ENCODE measurements at places on chromosomes 13 and 19. TPM values are rescaled to one million over a fixed set of nuclear protein-coding genes. Genes with fewer than 3 reads are reported as not detected.
A peak's percentile ranks its signal among the peaks of the same experiment; 100 is the strongest.

DNA sequence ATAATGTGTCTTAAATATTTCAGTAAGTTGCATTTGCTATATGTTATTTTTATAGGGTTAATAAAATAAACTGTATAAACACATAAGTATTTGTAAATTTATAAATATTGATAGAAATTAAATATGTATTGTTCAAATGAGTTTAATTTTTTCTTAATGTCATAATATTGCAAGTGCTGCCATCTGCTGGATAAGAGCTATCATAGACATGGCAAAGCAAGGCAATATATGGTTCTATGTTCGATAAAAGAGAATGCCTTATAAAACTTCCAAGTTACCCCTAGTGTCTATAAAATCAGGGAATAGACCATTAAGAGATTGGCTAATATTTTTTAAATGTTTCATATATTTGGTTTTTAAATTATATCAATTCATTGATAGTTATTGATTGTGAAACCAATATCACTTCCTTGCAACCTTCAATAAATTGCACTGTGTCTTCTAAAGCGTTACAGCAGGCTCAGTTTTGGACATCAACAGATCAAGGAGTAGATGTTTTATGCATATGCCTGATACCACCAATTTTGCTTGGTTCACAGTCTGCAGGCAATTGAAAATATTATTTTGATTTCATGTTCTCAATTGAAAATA is 29.0 kb upstream of the SLITRK6 start:
- no peak for DNase-seq

DNA sequence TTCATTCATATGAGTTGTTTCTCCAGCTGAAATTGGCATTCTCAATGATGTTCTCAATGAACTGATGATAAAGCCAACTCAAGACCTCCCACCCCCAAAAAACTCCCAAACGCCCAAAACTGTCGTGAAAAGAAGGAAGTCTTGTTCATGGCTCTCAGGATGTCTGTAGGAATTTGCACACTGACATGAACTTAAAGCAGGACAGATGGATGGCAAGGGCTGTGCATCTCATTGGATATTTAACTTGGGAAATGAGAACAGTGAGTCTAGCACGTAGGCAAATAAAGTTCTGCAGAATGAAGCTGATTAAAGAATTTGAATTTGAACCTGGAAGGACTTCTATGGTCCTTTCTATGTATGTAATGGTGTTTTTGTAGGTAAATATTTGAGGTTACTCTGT is 305.7 kb downstream of the SHISA2 start:
- no peak for DNase-seq

GRCh38 chr13:66210677-66211076 is 1019.5 kb downstream of the PCDH9 start:
- DNase-seq = no peak

GRCh38 chr19:45638930-45639729 is at the start of gene EML2:
Gene EML2 (minus strand): TSS chr19:45639397. CDS start chr19:45639376, 21 bp downstream.
- DNase-seq = peak; percentile 43

DNA sequence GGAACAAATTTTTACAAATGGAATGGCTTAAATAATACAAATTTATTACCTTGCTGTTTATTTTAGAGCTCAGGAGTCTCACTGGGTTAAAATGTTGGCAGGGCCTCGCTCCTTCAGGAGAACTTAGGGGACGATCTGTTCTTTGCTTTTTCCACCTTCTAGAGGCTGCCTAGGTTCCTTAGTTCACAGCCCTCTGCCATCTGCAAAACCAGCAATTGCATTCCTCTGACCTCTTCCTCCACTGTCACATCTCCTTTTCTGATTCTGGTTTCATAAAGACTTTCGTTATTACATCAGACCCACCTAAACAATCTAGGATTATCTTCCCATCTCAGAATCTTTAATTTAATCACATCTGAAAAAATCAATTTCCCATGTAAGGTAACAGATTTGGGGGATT is 249.6 kb upstream of the SPRY2 start:
- DNase-seq = no peak

- no peak for DNase-seq
Observed at GRCh38 chr19:44623626-44624025, 10.3 kb downstream of the IGSF23 start.

- DNase-seq = peak; percentile 54
Observed at GRCh38 chr19:17125728-17126677, 50.4 kb downstream of the MYO9B start.

GRCh38 chr19:17075864-17076542 is 426 bp downstream of the MYO9B start:
- peak; percentile 71 for DNase-seq

GRCh38 chr13:21071924-21072323 is 10.5 kb upstream of the LATS2 start:
- no peak for DNase-seq

- no peak for DNase-seq
Observed at GRCh38 chr19:31519256-31519655, 170.0 kb upstream of the TSHZ3 start.

- DNase-seq = no peak
Observed at GRCh38 chr19:50008532-50008931, 16.6 kb downstream of the VRK3 start.

GRCh38 chr13:27523346-27524073 is 73.1 kb upstream of the MTIF3 start:
- DNase-seq = no peak

DNA sequence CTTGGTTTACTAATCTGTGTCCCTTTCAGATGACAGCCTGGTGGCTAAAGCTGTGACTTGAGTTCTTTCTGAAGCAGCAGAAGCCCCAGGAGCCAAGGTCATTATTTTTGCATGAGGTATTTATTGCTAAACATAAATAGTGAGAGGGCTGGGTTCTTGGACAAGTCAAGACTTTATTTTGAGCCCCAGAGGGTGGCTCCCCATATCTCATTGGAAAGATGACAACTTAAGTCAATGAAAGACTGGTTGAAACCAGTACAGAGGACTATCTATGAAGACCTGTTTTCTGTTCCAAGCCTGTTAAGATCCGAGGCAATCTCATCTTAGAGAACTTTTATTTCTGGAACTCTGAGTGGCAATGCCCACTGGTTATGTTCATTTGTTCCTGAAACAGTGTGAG is 14.4 kb upstream of the ERICH6B start:
- DNase-seq = no peak

DNA sequence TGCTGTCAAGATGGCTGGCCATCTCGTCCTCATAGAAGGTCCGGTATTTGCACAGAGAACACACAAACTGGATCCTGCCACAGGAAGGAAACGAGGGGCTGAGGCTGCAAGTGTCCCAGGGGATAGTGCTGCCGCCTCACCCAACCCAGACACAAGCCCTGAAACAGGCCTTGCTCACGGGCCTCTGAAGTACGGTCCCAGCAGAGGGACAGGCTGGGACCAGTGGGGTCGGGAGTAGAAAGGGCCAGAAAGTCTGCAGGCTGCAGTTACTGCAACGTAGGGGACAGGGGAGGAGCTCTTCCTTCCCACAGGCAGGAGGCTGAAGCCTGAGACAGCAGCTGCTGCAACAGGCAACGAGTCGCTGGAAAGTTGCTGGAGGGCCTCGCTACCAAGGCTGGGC is 18.2 kb upstream of the AKAP8 start:
- DNase-seq = no peak

DNA sequence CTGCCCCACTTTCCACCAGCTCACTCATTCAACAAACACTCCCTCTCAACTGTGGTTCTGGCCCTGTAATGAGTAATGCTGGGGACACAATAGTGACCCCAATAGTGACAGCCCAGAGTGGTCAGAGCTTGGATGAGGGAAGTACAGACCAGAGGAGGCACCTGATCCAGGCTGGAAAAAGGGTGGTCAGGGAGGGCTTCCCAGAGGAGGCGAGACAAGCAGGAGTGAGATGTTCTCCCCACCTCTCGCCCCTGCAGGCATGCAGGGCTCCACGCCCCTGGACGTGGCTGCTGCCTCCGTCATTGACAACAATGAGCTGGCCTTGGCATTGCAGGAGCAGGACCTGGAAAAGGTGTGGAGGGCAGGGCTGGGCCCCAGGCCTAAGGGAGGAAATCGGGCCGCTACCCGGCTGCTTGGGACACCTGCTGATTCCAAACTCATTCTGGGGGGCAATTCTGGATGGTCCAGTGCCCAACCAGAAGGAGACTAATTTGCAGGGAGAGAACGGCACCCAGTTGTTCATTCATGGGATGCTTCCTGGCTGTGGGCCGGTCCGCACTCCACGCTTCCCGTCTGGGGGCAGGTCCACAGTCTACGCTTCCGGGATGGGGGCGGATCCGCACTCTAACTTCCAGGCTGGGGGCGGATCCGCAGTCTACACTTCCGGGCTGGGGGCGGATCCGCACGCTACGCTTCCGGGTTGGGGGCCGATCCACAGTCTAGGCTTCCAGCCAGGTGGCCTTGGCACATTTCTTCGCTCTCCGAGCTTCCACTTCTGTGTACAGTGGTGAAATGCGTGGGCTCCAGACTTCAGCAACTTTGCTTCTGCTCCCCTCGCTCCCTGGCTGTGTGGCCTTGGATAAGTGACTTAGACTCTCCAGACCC is 63.4 kb downstream of the RYR1 start:
- no peak for DNase-seq

GRCh38 chr13:35468195-35468594 is 8.3 kb downstream of the MAB21L1 start:
- DNase-seq = no peak

- no peak for DNase-seq
Observed at GRCh38 chr13:102930566-102930965, 84.7 kb downstream of the ERCC5 start.

DNA sequence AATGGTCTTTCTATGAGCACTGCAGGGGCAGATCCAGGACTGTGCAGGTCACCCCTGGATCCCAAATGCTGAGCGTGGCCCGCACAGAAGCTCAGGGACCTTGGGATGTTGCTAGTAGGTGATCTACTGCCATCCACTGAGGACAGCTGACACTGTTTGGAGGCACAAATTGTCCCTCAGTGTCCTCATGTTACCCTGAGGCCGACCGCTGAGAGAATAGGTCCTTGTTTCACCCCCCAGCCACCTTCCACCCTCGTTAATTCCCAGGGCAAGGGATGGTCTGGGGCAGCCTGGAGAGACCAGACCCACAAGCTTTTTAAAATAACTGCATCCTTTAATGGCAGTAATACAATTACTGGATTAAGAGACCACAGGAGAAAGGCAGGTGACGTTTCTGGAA is 15.4 kb upstream of the TMEM160 start:
- no peak for DNase-seq

GRCh38 chr19:38101723-38102122 is 122.3 kb downstream of the DPF1 start:
- no peak for DNase-seq

GRCh38 chr13:26054896-26055295 is 3.1 kb upstream of the SHISA2 start:
- no peak for DNase-seq

DNA sequence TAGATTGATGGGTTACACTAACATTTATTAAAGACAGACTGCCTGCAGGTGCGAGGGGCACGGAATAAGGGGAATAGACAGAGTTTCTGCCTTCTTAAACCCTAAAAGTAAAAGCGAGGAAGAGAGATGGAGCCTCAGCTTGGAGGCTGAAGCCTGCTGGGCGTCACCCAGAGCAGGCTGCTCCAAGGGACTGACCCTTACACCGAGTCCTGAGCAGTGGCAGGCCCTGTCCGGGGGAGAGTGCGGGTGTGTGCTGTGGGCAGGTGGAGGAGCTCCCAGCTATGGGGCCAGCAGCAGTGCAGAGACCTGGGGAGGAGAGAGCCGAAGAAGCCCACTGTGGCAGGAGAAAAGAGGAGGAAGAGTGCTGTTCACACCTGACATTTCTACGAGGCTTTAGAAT is 86.4 kb downstream of the SOX1 start:
- DNase-seq = no peak

DNA sequence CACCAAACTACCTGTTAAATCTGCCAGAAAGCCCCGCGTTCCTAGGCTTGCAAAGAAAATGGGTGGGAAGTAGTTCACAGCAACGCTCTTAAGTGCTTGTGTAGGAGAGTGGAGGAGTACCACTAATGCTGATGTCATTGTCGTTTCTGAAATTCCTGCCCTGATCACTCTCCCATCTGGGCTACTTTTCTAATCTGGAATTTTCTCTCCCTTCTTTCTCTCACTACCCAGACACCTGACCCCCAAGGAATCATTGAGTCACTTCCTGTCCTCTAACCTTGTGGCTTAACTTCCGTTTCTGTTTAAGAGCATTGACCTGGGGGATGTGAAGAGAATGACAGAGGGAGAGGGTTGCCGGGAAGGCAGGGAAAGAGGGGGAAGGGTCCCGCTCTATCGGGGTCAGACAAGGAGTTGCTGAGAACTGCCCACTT is 98.7 kb downstream of the STARD13 start:
- peak; percentile 22 for DNase-seq

DNA sequence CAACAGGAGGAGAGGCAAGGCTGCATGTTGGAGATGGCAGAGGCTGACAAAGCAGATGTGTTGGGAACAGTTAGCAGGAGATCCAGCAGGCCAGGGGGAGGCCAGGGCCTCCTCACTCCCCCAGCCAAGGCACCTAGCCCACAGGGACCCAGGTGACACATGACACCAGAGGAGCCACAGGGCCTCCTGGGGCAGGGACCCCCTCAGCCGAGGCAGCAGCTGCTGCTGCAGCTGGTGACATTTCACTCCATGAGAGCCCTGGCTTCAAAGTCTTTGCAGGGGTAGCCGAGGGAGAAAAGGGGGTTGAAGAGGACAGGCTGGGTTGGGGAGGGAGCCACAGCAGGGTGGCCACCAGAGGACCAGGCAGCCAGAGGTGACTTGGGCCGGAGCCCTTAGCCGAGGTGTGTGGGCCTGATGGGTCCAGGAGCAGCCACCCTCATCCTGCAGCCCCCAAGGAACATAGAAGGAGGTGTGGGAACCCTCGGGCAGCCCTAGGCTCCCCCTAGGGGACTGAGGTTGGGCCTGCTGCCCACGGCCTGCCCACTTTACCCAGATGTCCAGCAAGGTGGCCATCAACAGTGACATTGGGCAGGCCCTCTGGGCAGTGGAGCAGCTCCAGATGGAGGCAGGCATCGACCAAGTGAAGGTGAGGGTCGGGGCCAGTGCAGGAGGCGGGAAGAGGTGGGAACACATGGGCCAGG is at the start of gene GNG14:
Gene GNG14, plus strand, starts transcription at position 503 of the 701 bp plus-strand sequence. Its CDS starts 51 bp downstream, at position 554.
- DNase-seq = no peak

- DNase-seq = no peak
Observed at GRCh38 chr13:94248454-94249228, 230.8 kb downstream of the DCT start.

GRCh38 chr13:51666374-51666773 is 82.1 kb downstream of the WDFY2 start:
- no peak for DNase-seq

The TEAD2 gene
- 0.27 TPM for total RNA-seq

The ASF1B gene
- 15.6 TPM for total RNA-seq

The SSBP4 gene
- total RNA-seq = 82.1 TPM

The C19orf67 gene
- total RNA-seq = not detected

The SGTA gene
- 50.6 TPM for total RNA-seq

The COQ8B gene
- total RNA-seq = 73.8 TPM

The SHISA2 gene
- total RNA-seq = 0.27 TPM

The CYTH2 gene
- total RNA-seq = 62.7 TPM

The PSG11 gene
- not detected for total RNA-seq

The VSTM1 gene
- total RNA-seq = 2.2 TPM

The TBC1D17 gene
- total RNA-seq = 7.8 TPM

The FARSA gene
- 134 TPM for total RNA-seq

The SIGLEC5 gene
- total RNA-seq = 2.2 TPM
